Smooth muscle cell of the coronary artery (primary cell): ENCODE measurements at places on chromosomes 12 and 14. TPM values are rescaled to one million over a fixed set of nuclear protein-coding genes. Genes with fewer than 3 reads are reported as not detected.

Gene SERPINA6
- not detected in 2 replicates for total RNA-seq

Gene HOXC12
- not detected in 2 replicates for total RNA-seq

Gene IGFBP6
- total RNA-seq = 364 and 722 TPM in 2 replicates

Gene SLC7A7
- total RNA-seq = 1.2 and 16.2 TPM in 2 replicates

Gene SLC2A14
- total RNA-seq = not detected in 2 replicates

Gene PTPN21
- total RNA-seq = 6.8 and 8.0 TPM in 2 replicates

Gene SOAT2
- total RNA-seq = not detected in 2 replicates

Gene DDN
- total RNA-seq = 0.08 TPM in 1 of 2 replicates, not detected in the other

Gene KRT7
- 5.4 and 533 TPM in 2 replicates for total RNA-seq

Gene MANSC1
- 0.47 and 1.8 TPM in 2 replicates for total RNA-seq

Gene PTCSC3
- not detected in 2 replicates for total RNA-seq

Gene HNF1A
- total RNA-seq = not detected in 2 replicates

Gene IL26
- total RNA-seq = 0.35 TPM in 1 of 2 replicates, not detected in the other

Gene CHPT1
- total RNA-seq = 13.7 and 18.6 TPM in 2 replicates

Gene IQSEC3
- total RNA-seq = 0.35 TPM in 1 of 2 replicates, not detected in the other

Gene RDH5
- total RNA-seq = 3.8 and 65.1 TPM in 2 replicates

Gene CLMN
- total RNA-seq = 0.15 and 0.23 TPM in 2 replicates

Gene RBM19
- total RNA-seq = 12.3 and 15.3 TPM in 2 replicates

Gene AKAP5
- 0.12 and 1.2 TPM in 2 replicates for total RNA-seq

Gene RNF212B
- total RNA-seq = not detected in 2 replicates

Gene OR4M1
- not detected in 2 replicates for total RNA-seq

Gene ART4
- 0.82 and 33.4 TPM in 2 replicates for total RNA-seq

Gene ADAMTS20
- total RNA-seq = not detected in 2 replicates

Gene ZFHX2
- total RNA-seq = 0.08 and 0.35 TPM in 2 replicates

Gene SPRING1
- 13.1 and 19.9 TPM in 2 replicates for total RNA-seq

Gene DNAH10
- total RNA-seq = under 0.01 and 0.12 TPM in 2 replicates

Gene MYF5
- total RNA-seq = not detected in 2 replicates

Gene TAS2R42
- not detected in 2 replicates for total RNA-seq

Gene ASCL1
- total RNA-seq = not detected in 2 replicates
